NCI-H345 (cell line): ENCODE measurements at places on chromosomes 11 and 22.

- DNase-seq = no peak
These were observed 67.9 kb upstream of the PITPNB start for GRCh38 chr22:27986937-27987336.

- no peak for DNase-seq
These were observed 3.3 kb downstream of the NPAT start for GRCh38 chr11:108218912-108219783.

GRCh38 chr22:50531546-50531961 is 1.7 kb upstream of the TYMP start:
- DNase-seq = peak; percentile 30

GRCh38 chr11:19767627-19768151 is 55.1 kb downstream of the NAV2 start:
- no peak for DNase-seq

DNA sequence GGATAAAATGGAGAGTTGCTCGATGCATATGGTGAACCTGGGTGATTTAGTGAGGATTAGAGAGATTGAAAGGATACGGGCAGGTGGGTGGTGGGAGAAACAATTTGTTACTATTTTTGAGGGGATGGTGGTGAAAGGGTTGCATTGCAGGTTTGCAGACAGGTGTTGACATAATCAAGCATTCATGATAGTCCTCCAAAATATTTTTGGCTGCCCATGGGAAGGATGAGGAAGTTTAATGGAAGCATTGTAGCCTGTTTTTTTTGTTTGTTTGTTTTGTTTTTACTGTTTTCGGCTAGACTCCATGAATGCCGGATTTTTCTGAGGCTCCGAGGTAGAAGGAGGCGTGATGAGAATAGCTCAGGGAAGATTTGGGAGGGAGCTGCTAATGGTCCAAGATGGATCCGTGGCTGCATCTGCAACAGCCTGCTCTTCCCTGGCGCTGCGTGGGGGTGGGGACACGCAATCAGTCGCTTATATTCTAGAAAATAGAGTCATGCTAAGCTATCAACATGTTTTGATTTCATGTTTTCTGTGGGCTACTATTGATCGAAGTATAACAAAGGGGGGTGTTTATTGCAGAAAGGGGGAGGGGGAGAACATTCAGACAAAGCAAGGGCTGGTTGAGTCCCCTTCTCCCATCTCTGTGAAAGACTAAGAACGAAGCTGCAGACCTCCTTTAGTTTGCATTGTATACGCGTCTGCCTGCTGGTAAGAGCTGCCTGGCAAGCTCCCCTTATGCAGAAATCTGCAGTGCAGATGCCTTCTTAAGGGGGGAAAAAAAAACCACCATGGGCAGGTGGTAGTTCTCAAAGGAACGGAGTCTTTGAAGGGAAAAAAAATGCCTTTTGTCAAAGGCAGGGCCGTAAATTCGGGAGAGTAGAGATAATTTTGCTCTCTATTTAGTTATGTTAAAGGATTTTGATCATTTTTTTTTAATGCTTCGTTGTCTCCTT is 1.0 kb downstream of the RTN3 start:
- peak; percentile 50 for DNase-seq

DNA sequence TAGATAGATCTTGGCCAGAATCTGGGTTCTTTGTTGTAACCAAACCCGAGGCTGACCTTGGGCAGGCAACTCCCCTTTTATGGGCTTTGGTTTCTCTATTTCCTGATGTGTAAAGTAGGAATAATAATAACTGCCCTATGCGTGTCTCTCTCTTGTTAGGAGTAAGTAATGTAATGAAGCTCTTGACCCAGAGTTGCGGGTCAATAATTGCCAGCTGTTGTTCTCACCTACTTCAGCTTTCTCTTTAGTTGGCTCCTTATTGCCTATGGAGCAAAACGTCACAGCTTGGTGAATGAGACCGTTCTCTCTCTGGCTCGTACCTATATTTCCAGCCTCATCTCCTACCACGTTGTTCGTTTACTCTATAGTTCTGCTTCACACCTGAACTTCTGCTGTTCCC is 56.6 kb upstream of the KIRREL3 start:
- no peak for DNase-seq

- peak; percentile 10 for DNase-seq
These were observed 55.2 kb downstream of the FLRT1 start for GRCh38 chr11:64090806-64091516.

GRCh38 chr11:31959716-31960115 is 131.2 kb upstream of the RCN1 start:
- no peak for DNase-seq

DNA sequence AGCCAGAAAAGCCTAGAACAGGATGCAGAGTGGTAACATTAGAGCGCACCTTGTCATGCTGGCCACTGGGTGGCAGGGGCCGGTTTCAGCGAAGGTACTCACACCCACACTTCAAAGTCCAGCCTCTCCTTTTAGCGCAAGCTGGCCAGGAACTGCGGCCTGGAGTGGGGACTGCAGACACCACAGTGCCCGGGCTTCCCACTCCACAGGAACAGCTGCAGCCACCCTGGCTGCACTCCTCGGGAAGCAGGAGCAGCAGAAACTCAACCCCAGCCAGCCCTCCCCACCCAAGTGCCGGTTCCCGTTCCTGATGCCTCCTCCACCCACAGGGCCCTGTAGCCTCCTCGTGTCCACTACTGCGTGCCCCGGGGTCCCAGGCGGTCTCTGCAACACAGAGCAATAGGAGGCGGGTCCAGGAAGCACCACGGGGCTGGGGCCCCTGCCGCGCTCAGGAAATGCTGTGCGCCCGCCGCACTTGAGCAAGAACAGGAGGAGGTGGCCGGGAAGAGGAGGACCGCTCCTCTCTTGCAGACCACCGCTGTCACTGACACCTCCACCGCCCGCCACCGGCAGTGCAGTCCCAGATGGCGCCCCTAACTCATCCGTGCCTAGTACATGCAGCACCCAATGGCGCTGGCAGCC is 2.2 kb downstream of the RFPL2 start:
- DNase-seq = peak; percentile 51

- no peak for DNase-seq
These were observed 25.0 kb upstream of the IGLL1 start for GRCh38 chr22:23604939-23605712.

DNA sequence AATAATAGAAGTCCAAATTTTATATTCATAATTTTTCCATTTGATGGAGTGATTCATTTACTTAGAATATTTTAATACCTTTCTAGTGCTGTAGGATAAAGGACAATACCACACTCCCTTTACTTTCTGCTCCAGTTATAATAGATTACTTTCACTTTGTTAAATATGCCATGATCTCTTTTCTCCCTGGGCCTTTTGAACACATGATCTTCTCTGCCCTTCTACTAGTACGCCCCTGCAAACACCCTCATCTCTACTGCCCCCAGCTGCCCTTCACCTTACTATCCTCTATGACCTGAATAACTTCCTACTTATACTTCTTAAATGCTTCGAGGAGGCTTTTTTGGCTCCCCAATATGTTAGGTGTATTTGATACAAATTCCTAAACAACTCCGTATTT is 177.3 kb downstream of the GUCY1A2 start:
- no peak for DNase-seq

DNA sequence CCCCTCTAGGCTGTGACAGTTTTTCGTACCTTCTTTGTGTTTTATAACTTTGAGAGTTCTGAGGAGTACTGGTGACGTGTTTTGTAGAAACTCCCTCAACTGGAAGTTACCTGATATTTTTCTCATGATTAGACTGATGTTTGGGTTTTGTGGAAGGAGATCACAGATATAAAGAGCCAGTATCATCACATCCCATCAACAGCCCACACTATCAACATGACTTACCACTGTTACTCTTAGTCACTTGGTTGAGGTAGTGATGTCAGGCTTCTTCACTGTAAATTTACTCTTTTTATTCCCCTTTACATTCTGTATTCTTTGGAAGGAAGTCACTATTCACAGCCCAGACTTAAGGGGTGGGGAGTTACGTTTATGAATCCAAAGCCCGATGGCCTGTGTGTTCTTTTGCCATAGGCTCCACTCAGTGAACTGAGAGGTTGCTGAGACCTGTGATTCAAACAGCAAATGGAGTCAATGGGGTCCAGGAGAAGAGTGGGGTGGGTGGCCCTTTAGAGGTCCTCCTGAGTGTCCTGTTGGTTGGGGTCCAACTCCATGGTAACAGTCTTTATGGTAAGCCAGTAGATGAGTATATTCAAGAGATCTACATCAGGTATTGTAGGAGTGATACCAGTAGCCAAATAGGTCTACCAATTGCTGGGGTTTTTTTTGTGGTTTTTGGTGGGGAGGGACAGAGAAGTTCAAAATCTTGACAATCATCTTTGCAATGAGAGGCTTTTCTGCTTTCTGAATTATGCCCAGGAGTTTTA is 15.2 kb upstream of the MS4A4E start:
- no peak for DNase-seq

DNA sequence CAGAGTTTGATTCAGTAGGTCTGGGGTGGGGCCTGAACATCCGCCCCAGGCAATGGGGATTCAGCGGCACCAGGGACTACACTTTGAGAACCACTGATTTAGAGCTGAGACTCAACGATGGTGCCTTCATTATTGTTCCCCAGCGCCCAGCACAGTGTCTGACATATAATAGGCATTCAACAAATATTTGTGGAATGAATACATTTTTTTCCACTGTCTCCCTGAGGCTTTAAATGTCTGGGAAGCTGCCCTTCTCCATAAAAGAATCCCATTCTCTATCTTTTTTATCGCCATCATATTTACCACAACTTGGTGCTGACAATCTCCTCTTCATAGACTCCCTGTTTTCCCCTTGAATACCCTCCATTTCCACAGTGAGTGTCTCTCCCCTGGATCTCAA is 23.6 kb upstream of the LMO2 start:
- no peak for DNase-seq

GRCh38 chr11:3157381-3158130 is 7.6 kb downstream of the OSBPL5 start:
- no peak for DNase-seq

- DNase-seq = no peak
These were observed 73.5 kb downstream of the SCUBE1 start for GRCh38 chr22:43269646-43270045.

GRCh38 chr22:36673821-36674220 is 29.7 kb downstream of the CACNG2 start:
- no peak for DNase-seq

- DNase-seq = no peak
These were observed 18.4 kb upstream of the CTSC start for GRCh38 chr11:88355887-88356286.

GRCh38 chr11:61526956-61527731 is 18.6 kb downstream of the LRRC10B start:
- DNase-seq = no peak

DNA sequence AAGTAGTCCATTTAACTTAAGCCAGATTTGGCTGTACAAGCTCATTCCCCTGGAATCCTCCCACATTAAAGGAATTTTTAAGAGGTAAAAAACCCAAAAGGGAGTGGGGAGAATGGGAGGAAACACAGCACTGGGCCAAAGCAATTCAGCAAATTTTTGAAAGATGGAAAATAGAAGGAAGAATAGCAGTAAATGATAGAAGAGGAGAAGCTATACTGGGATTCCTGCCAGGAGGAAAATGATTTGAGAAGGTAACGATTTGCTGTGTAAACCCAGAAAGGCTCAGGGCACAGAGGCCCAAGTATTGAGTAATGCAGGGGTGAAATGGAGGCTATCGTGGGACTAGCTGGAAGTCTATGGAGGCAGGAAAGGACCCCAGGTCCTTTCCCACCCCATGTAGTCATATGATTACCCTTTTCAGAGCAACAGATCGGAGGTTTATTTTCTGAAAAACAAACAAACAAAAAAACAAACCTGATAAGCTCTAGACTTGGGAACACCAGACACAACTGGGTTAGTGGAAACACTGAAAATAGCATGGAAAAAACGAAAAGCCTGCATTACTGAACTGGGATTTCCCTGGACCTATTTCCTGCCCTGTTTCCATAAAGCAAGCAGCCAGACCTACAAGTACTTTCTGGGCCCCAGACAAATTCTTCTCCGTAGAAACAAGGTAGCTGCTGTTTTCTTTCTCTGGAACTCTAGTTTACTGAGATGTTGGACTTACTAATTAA is 140.0 kb downstream of the SWAP70 start:
- DNase-seq = no peak

DNA sequence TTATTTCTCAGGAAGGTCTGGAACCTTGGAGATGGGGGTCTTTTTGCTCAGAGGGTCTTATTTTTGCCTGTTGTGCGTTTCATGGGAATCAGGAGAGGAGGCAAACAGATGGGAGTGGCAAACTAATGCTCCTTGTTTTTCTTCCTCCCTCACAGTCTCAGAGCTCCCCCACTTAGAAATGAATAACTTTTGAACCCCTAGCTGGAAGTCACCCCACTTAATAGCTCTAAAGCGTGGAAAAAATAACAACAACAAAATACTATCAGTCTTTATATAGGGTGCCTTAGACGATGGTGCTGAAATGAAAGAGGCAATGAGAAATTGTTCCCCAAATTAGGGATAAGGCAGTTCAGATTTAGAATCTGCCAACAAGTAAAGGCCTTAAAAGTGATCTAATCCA is 76.8 kb upstream of the BDNF start:
- DNase-seq = no peak

DNA sequence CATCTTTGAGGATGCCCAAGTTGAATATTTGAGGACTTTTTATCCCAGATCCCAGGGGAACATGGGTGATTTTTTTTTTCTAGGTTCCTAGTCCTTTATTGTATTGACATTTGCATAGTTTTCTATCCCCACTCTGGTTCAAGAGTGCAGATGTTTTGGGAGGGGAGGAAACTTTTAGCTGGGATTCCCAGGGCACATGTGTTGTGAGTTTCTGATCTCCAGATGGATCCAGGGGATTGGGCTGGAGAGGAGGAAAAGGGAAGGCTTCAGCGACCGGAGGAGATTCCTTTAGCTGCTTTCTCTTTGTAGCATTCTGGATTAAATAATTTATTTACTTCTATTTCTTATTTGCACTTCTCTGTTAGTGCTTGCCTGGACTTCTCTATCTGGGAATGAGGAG is 14.7 kb upstream of the SORL1-AS1 start:
- DNase-seq = no peak

GRCh38 chr11:2577031-2577990 is 122.5 kb downstream of the KCNQ1OT1 start:
- DNase-seq = no peak

DNA sequence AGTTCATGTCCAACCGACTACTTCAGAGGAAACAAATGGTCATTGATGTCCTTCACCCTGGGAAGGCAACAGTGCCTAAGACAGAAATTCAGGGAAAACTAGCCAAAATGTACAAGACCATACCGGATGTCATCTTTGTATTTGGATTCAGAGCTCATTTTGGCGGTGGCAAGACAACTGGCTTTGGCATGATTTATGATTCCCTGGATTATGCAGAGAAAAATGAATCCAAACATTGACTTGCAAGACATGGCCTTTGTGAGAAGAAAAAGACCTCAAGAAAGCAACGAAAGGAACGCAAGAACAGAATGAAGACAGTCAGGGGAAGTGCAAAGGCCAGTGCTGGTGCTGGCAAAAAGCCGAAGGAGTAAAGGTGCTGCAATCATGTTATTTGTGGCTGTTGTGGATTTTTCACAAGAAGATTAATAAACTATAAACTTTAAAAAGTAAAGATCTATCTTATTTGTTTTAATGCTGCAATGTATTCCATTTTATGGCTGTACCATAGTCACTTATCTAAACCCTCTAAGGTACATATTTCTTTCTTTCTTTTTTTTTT is 20.1 kb upstream of the HIPK3 start:
- DNase-seq = no peak

GRCh38 chr11:127362754-127363308 is 362.3 kb upstream of the KIRREL3 start:
- no peak for DNase-seq
